Activated effector memory CD4-positive, alpha-beta T cell treated with anti-CD3 and anti-CD28 coated beads, Interleukin-2, amount 50 U/mL, for 16 hours (primary cell): ENCODE measurements at places on chromosomes 3 and 15.
A peak's percentile ranks its signal among the peaks of the same experiment; 100 is the strongest.

- DNase-seq = peak; percentile 95
These were observed at the start of gene TCF12 for GRCh38 chr15:56918046-56918938. TCF12 (plus strand) TSS chr15:56918644; CDS start chr15:56919914, 1,270 bp downstream.

DNA sequence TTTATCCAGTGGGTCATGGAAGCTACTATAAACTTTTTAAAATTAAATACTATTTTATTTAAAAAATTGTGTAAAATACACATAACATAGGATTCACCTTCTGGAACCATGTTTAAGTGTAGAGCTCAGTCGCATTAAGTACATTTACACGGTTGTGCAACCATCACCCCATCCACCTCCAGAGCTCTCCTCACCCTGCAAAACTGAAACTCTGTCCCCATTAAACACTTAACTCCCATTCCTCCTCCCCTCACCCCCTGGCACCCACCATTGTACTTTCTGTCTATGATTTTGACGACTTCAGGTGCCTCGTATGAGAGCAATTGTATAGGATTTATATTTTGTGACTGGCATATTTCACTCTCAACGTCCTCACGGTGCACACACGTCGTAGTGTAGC, 70.7 kb downstream of the APBA2 start:
- no peak for DNase-seq

DNA sequence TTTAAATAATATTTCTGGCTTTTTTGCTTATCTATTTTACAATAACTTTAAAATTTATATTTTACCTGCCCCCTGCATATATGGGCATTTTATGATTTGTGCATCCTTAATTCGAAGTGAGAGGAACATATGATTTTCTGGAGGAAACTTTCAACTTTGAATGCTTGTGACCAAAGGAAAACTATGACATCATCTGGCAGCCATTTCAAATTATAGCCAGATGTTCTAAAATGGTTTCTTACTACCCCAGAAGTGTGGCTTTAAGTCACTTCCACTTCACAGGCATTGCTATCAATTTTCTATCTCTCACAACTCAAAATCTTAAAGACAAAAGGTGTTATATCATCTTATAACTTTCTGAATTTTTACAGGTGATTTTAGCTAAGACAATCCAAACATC, 508.8 kb downstream of the RBMS3 start:
- no peak for DNase-seq

GRCh38 chr15:78938658-78939488, 6.0 kb downstream of the CTSH start:
- no peak for DNase-seq

DNA sequence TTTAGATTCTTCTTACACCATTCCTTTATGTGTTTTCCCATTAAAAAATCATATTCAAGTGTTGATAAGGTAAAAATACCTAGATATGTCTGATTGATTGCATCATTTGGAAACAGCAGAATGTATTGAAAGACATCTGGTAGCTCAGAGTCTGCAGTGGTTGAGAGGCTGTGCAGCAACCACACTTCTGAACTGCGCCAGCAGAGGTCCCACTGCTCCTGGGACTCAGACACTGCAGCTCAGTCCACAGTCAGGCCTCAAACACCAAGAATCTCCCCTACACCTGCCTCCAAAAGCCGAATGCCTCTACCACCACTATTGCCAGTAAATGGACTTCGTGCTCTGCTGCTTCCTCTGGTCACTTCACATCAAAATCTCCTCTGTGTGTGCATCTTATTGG, 176.9 kb upstream of the LMCD1 start:
- DNase-seq = peak; percentile 83

DNA sequence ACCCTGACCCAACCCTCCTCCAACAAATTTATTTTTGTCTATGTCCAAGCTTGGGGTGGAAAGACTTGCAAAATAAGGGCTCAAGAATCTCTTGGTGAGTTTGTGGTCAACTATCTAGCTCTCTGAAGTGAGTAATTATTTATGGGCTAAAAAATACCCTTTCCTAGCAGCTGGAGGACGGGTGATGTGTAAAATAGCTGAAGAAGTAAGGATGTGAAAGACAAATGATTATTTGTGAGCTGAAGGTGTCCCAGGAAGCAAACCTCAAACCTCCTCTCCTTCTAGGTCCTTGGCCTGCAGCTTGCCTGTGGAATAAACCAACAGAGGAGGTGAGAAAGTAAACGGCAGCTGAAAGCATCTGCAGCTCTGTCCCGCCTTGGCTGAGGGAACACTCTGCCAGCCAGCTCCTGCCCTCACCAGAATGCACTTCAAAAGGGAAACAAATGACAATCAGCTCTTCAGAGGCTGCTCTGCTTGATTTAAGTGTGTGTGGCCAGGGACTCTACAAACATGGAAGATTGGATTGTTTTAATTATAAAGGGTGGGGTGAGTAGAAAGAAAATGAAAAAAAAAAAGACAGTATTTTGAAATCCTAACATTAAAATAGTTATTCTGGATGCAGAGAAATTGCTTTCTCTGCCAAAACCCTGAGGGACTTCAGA, 60.3 kb downstream of the TM4SF4 start:
- no peak for DNase-seq

- no peak for DNase-seq
These were observed 1.4 kb downstream of the CCR5AS start for GRCh38 chr3:46405301-46406019.

DNA sequence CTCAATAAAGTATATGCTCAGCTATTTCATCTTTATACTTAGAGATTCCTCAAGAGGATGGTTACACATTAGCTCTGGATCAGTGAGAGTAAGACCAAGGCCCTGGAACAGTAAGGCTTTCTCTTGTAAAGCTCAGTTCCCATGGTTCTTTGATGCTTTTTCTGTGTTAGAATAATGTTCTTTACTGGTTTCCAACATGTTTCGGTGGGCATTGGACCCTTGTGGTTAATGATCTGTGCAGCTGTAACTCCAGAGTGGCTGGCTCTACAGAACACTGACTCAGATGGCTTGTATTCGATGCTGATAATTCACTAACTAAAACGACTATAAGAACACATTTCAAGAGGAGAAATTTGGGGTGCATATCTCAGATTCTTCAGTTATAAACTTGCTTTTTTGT, 114.7 kb downstream of the AKAP13 start:
- no peak for DNase-seq

DNA sequence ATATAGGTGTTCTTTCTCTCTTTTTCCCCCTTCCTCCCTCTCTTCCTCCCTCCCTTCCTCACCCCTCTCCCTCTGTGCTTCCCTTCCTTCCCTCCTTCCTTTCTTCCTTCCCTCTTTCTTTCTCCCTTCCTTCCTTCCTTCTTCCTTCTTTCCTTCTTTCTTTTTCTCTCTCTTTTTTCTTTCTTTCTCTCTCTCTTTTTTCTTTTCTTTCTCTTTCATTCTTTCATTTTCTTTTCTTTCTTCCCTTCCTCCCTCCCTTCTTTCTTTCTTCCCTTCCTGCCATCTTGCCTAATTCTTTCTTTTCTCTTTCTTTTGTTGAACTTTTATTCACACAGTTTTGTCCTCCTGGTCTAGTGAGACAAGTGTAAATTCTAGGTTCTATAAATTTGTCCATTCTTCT, 1595.6 kb downstream of the SI start:
- DNase-seq = no peak

DNA sequence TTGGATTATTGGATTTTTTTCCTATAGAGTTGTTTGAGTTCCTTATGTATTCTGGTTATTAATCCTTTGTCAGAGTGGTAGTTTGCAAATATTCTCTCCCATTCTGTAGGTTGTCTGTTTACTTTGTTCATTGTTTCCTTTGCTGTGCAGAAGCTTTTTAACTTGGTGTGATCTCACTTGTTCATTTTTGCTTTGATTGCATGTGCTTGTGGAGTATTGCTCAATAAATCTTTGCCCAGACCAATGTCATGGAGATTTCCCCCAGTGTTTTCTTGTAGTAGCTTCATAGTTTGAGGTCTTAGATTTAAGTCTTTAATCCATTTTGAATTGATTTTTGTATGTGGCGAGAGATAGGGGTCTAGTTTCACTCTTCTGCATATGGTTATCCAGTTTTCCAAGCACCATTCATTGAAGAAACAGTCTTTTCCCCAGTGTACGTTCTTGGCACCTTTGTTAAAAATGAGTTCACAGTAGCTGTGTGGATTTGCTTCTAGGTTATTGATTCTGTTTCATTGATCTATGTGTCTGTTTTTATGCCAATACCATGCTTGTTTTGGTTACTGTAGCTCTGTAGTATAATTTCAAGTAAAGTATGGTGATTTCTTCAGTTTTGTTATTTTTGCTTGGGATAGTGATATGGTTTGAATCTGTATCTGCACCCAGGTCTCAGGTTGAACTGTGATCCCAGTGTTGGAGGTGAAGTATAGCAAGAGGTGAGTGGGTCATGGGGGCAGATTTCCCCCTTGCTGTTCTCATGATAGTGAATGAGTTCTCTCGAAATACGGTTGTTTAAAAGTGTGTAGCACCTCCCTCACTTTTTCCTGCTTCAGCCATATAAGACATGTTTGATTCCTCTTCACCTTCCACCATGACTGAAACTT, 46.1 kb upstream of the TNFSF10 start:
- DNase-seq = no peak

DNA sequence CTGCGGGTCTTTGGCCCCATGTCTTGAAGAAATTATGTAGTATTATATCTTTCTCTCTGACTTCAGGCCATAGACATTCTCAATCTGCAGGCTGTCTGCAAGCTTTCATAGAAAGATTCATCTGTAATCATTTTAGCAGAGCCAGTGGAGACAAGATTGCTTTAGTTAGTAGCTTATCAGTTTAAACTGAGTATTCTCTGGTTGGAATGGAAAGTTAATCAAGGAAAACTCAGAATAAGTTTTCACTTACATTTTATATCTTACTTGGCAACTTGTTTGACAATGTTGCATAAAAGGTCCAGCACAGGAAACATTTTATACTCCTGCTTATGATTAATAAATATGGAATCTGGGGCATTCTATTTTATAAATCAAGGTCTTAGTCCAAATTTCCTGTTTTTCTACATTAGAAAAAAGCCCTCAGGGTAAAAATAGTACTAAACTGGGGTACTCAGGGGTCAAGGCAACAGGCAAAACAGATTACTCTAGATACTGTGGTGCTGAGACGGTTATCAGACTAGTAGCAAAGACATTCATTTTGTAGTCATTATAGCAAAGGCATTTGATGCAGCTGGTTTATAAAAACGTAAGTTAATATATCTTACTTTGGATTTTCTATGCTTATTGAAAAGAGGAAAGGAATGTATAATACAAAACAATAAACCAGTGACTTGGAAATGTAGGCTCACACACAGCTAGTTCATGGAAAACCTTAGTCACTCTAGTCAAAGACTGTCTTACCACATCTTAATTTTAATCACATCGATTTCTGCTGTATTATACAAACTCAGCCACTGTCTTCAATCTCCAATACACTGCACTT, 45.2 kb upstream of the FILIP1L start:
- no peak for DNase-seq

GRCh38 chr15:96870580-96870979, 540.1 kb downstream of the NR2F2 start:
- DNase-seq = no peak

- no peak for DNase-seq
These were observed 162.9 kb upstream of the TLE3 start for GRCh38 chr15:70260580-70260979.

GRCh38 chr3:143979813-143980212, 8.2 kb downstream of the DIPK2A start:
- DNase-seq = no peak

- no peak for DNase-seq
These were observed 120.0 kb downstream of the ATG7 start for GRCh38 chr3:11392014-11392859.

- DNase-seq = no peak
These were observed 273.4 kb upstream of the NSMCE3 start for GRCh38 chr15:29542994-29543393.

- no peak for DNase-seq
These were observed 53.8 kb downstream of the CMSS1 start for GRCh38 chr3:99871231-99872045.

GRCh38 chr15:92141607-92142006, 252.1 kb upstream of the ST8SIA2 start:
- DNase-seq = no peak

DNA sequence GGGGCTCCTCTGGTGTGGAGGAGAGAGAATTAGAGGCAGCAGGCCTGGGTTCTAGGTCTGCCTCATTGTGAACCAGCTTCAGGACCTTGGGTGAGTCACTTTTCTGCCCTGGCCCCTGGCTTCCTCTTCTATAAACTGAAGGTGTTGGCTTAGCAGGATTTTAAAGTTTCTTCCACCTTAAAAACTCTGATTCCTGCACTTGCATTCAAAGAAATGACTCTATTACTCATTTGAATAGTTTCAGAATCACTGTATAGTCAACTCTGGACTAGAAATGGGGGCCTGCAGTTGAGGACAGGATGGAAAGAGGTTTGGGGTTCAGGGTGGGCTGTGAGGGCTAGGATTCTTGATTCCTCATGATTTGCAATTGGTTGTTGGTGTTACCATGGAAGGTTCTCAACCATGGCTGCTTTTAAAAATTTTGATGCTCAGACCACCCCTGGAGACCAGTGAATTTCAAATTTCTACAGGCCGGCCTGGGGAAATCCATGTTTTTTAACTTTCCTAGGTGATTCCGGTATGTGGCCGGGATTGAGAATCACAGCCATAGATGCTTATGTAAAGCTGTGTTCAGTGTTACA, 19.9 kb downstream of the SMAD3 start:
- DNase-seq = peak; percentile 81

- no peak for DNase-seq
These were observed 866.3 kb upstream of the GBE1 start for GRCh38 chr3:82627733-82628132.

DNA sequence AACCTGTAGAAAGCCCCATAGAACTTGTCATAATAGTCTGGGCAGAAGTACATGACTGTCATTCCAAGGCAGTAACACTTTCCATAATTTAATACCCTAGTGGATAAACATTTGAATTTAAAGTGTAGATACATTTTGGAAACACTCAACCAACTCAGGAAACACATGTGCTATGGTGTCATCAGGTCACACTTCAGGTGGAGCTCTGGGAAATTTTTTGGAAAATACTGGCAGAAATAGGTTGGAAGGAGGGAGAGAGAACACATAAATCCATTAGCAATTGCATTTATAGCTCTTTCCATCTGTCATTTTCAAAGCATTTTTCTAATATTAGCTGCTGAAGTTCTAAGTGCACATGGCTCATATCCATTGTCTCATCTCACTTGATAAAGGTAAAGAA, 135.7 kb downstream of the MEIS2 start:
- DNase-seq = no peak

GRCh38 chr3:115217678-115218451, 70.8 kb upstream of the ZBTB20 start:
- DNase-seq = no peak
